ENCODE measurements at places on chromosomes 12 and 14.
A peak's percentile ranks its signal among the peaks of the same experiment; 100 is the strongest.

GRCh38 chr12:4865246-4865645 lies 44.5 kb upstream of the KCNA1 start:
- DNase-seq = no peak

- DNase-seq = no peak
Observed at GRCh38 chr14:36684946-36685345, 23.3 kb downstream of the PAX9 start.

DNA sequence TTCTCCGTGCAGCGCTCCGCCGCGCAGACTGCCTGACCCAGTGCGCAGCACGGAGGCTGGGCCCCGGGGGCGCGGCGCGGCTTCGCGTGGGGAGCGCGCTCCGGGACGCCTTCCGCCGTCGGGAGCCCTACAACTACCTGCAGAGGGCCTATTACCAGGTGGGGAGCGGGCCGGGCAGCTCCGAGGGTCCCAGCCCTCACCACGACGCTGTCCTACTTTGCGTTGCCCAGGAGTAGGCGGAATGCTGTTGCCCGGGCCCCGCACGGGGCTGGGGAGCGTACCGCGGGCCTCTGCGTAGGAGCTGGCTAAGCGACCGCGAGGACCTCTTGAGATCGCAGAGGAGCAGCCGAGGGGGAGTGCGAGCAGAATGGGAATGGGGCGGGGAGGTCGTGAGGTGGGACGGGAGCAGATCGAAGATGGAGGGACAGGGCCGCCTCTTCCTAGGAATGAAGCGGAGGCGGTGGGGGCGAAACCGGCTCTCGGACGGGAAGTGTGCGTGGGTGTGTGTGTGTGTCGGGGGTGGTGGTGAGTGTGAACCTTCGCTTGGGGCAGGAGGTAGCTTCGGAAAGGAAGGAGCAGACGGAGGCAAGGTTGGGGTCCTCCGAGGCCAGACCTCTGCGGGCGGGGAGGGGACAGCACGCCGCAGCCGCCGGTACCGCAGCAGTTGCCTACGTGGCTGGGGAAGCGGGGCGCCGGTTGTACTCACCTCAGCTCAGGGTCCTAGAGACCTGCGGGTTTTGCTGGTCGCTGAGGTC lies 751 bp downstream of the P3H3 start:
- no peak for DNase-seq

- peak; percentile 74 for DNase-seq
Observed at GRCh38 chr14:75982266-75983018, 647 bp upstream of the TGFB3 start.

DNA sequence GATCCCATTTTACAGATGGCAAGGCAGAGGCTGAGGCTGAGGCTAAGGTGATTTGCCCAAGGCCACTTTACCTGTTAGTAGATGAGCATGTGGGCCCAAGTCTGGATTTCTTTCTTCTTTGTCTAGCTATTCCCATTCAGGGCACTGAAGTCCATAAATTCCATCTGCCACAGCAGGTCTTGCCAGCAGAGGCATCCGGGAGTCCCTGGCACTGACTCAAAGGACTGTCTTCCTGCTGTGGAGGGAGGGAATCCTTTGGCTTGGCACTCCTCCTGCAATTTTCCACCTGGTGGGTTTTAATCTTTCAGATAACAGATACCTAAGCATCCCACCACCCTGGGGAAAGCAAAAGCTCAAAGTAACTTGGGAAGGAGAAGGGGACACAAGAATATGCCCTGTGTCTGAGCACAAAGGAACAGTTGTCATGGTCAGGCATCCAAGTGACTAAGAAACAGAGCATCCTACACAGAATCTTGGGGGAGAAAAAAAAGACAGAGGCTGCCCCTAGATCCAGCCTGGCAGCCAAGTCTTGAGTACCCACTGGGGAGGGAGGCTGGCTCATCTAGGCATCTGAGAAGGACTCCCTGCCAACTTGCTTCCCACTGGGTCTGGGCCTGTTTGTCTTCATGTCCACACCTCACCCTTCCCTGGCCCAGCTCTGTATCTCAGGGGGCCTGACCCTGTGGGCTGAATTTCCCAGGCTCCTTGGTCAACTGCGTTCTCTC lies 35.6 kb upstream of the CMKLR1 start:
- no peak for DNase-seq

DNA sequence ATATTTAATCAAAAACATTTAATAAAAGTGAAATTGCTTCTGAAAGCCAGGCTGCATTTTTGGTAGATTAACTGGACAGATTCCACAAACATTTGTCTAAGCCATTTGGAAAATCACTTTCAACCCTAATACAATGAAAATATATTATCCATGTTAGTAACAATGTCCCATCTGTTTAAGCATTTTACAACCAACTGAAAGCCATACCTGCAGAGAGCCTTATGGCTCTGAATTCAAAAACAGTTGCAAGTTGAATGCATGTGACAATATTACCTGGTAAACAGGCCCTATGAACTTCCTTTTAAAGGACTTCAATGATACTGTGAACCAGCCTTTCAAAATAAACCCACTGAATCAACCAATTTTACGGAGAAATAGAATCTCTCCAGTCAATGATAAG lies 468.1 kb downstream of the BTG1 start:
- DNase-seq = no peak

GRCh38 chr12:16346958-16347357 lies 487 bp upstream of the MGST1 start:
- no peak for DNase-seq

GRCh38 chr12:107415071-107415470 lies 270.5 kb upstream of the PWP1 start:
- no peak for DNase-seq

DNA sequence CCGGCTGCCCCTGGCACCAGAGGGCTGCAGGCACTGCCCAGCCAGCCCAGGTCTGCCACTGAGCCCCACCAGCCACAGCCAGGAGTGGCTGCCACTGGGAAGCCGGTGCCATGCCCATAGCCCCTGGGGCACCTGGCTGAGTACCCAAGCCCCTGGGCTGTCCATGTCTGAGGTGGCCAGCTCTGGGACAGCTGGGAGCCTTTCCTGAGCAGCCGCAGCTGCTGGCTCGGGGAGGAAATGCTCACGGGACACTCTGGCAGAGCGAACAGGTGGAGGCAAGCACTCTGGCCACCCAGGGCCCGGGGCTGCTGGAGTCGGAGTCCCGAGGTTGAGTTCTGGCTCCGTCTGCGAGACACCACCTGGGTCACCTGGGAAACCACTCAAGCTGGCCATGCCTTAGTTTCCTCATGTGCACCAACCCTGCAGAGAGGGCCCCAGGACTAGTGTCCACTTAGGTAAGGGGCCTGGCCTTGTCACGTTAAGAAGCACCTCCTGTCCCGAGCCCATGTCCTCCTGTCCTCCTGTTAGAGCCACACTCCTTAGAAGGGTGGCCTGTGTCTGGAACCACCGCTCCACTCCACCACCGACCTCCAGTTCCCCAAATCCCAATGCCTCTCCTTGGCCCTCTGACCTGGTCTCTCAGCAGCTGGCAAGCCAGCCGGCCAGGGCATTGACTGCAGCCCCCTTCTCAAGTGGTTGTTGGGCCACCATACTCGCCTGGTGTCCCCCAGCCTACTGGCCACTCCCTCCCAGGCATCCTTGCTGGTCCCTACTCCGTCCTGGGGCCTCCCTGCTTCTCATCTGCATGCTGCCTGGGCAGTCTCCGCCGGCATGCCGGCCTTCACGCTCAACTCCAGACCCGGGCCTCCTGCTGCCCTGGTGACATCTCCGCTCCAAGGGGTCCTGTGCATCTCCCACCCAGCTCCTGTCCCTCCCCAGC lies 45.3 kb downstream of the BEGAIN start:
- DNase-seq = no peak

DNA sequence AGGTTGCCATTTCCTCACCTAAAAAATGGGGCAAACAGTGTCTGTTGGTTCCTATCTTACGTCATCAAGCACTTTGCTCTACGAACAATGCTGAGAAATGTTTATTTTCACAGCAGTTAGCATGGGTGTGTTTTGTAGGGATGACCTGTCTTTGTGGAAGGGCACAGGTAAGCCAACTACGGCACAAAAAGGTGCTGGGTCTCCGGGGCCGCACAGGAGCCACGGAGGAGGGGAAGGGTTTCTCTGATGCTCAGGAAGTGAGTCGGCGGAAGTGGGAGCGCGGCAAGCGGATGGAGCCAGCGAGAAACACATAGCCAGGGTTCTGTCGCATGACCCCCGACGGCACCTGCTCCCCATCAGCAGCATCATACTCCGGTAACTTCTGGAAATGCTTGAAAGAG lies 65.6 kb upstream of the TCL1B start:
- DNase-seq = no peak

DNA sequence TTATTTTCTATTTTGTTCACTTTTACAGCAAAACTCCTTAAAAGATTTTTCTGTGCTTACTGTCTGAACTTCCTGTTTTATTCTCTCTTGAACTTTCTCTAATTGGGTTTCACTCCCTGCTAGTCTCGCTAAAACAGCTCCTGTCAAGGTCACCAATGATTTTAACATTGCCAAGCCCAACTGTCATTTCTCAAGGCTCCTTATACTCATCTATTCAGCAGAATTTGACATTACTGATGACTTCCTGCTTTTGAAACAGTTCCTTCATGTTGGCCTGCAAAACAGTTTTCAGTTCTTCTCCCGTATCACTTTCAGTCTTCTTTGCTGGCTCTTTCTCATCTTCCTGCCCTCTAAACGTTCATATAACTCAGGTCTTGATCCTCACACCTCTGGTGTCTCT lies 268.5 kb upstream of the USP15 start:
- no peak for DNase-seq

- DNase-seq = no peak
Observed at GRCh38 chr12:53956251-53956887, 1.7 kb downstream of the HOXC12 start.

- DNase-seq = peak; percentile 91
Observed at GRCh38 chr14:74860899-74861733, 14.8 kb downstream of the PROX2 start.

DNA sequence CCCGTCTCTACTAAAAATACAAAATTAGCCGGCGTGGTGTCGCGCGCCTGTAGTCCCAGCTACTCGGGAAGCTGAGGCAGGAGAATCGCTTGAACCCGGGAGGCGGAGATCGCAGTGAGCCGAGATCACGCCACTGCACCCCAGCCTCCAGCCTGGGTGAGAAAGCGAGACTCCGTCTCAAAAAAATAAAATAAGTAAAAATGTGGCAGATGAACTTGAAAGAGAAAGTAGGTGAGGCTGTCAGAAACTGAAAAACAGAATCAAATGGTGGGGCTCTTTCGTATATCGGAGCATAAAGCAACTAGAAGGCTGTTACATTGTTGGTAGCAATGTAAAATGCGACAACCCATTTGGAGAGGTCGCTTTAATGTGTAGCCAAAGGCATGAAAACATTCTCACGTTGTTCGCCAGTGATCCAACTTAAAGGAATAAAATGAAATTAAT lies 767 bp upstream of the CCNT1 start:
- DNase-seq = no peak

DNA sequence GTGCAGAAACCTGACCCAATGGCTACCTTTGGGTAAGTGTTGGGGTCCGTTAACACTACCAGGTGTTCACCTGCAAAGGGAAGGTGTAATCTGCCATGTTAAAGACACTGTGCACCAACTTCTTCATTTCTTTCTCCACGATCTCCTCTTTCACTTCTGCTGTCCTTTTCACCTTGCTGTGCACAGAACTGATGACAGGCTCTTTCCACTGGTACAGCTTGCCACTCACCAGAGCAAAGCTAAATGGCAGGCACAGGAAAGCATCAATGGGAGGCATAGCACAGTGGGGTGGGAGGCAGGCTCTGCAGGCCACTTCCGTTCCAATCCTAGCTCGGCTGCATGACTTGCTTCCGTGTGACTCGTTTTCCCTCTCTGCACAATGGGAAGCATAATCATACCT lies 2.6 kb upstream of the C12orf76 start:
- DNase-seq = no peak

GRCh38 chr14:99687284-99688209 lies 3.4 kb downstream of the CYP46A1 start:
- DNase-seq = peak; percentile 24

GRCh38 chr12:17169726-17170471 lies 563.9 kb upstream of the LMO3 start:
- DNase-seq = no peak

GRCh38 chr12:102602521-102602920 lies 122.2 kb upstream of the IGF1 start:
- no peak for DNase-seq

- DNase-seq = no peak
Observed at GRCh38 chr12:16946704-16947103, 340.7 kb upstream of the LMO3 start.

DNA sequence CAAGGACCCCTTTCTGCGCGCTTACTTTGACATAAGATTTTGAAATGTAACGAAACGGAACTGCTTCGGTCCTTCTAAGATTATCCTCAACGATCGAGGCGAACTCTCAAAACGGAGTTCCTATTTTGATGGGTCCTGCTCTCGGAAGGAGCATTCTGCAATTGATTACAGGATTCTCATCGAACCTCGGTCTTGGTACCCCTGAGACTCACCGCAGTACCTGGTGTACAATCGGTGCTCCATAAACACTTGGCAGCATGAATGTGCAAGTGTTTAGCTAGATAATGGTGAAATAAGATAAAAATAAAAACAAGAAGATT lies 530 bp upstream of the NEMF start:
- no peak for DNase-seq

DNA sequence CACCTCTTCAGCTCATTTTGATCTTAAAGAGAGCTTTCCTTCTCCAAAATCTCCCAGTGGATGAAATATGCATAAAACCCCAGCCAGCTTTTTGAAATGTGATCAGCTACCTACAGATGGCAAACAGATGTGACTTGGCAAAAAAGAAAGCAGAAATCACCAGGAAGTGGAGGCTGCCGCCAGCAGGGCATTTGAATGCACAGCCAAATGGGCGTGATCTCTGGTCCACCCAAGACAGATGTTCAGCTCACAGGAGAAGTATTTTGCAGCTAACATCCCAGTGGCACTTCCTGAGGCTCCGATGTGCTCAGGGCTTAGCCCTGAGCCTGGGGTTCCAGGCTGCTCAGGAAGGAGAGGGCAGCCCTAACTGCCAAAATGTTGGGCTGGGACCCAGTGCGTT lies 78.3 kb downstream of the LGMN start:
- no peak for DNase-seq

DNA sequence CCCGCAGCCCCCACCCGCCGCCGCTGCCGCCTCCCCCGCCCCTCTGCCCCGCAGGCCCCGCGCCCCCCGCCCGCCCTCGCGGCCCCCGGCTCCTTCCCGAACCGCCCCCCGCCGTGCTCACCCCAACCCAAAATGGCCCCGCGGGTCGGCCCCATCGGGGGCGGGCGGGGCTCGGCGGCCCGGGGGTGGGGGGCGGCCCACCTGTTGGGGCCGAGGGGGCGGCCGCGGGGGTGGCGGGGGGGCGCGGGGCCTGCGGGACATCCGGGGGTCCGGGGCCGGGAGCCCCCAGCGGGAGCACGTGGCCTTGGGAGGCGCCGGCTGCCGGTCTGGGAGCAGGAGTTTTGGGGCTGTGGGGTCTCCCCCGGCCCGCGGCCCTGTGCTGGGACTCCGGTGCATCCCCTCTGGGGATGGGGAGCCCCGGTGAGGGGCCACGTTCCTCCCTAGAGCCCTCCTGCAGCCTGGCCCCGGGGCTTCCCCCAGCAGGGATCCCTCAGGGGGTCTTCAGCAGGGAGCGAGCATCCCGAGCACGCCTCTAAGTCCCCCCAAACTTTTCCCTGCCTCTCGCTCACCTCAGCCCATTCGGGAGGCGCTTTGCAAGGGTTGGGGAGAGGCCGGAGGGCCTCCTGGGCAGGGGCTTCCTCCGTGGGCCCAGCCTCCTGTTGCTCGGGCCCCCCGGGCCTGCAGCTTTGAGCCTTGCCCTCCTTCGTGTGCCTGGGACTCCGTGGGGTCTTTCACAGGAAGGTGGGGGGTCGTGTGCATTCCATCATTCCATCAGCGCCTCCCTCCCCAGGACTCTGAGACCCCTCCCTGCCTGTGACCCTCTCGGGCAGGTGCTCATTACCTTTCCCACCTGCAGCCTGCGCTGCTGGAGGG lies 710 bp downstream of the MTA1 start:
- no peak for DNase-seq

Data from T-helper 2 cell (primary cell).